ENCODE measurements at places on chromosomes 6 and 20.
A peak's percentile ranks its signal among the peaks of the same experiment; 100 is the strongest.

DNA sequence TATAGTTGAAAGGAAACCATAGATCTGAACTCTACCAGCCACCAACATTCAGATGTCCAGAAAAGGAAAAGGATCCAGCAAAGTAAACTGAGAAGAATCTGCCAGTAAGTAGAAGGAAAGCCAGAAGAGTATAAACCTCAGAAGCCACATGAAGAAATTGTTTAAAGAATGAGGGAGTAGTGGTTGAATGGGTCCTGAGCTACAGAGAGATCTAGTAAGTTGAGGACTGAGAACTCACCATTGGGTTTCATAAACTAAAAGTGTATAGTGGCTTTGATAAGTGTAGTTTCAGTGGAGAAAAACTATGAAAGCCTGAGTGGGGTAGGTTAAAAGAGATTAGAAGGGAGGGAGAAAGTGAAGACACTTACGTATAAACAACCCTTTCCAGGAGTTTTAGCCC, 32.0 kb upstream of the SUMO4 start:
- DNase-seq = no peak

DNA sequence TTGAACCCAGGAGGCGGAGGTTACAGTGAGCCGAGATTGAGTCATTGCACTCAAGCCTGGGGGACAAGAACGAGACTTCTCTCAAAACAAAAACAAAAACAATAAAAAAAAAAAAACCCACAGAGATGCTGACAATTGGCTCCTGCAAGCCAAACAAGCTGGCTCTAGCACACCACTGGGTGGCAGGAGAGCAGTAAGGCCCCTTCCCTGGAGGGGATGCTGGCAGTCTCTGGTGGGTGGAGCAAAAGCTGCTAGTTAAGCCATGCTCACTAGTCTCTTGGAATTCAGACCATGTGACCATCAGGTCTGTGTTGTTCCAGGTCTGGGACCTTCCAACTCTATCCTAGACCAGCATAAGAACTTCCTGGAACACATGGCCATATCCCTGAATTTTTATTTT, 18.9 kb upstream of the DSN1 start:
- peak; percentile 49 for DNase-seq

GRCh38 chr6:157304899-157305663, 18.2 kb downstream of the TMEM242 start:
- no peak for DNase-seq

DNA sequence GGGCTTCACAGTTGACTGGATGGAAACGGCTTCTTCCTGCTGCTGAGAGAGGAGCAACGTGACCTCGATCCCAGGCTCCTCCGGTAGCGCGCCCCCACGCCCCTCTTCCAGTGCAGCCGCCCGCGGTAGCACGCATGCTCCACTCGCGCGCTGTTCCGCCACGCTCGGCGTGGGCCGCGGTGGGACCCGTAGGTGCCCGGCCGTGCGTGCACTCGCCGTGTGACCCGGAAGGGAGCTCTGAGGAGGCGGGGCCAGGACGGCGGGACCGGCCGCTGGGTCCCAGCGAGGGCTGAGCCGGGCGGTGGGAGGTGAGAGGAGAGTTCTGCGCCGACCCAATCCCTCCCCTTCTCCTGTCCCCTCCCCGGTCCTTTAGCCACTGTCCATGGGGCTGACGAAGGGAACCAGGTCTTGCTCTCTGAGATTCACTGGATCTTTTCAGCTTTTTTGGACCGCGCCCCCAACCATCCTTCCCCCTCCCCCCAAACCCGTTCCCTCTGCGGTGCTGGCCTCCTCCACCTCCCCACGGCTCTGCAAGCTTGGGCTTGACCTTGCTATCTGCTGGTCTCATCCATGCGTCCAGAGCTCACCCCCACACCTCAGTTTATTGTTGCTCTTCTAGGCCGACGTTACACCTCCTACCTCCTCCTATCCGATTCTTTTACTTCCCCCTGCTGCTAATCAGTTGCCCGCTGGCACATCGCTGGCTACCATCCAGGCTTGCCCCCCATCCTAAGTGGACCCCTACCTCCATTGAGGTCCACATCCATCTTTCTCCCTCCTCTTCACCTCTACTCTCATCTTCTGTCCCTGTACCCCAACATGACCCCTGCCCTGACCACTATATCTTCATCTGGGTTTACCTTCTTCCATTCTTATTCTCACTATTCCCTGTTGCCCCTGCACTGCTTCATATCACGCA, at the start of gene CUL9:
TSS of gene CUL9 (plus strand) at position 255 of the 919 bp plus-strand sequence. CDS start 2,115 bp downstream, outside the sequence.
- DNase-seq = no peak

- DNase-seq = no peak
These were observed 20.8 kb downstream of the RRBP1 start for GRCh38 chr20:17661121-17661744.

DNA sequence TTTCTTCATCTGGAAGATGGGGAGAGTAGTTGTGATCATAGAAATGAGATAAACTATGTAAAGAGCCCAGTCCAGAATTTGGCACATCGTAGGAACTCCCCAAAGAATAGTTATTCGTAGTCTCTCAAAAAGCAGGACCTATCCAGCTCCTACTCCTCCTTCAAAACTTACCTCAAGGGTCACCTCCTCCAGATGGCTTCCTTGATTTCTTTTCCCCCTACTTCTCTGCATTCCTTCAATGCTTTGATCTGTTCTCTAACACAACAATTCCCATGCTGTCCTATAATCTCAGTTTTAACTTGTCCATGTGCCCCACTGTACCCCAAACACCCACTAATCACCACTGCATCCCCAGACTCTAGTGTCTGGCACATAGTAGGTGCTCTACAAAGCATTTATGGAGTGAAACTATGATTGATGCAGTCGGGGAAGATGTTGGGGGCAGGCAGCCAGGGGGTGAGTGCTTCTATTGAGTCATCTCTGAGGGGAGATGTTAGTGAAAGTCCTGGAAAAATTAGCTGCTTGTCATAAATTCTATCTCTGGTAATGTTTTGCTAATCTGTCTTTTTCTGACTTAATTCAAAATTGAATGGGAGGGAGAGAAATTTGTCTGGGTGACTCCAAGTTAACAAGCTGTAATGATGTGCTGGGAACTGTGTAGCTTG, 181.3 kb upstream of the KCNG1 start:
- no peak for DNase-seq

GRCh38 chr6:44226368-44227147, 3.2 kb downstream of the SLC29A1 start:
- no peak for DNase-seq

GRCh38 chr6:150377211-150377781, 8.5 kb downstream of the IYD start:
- no peak for DNase-seq

DNA sequence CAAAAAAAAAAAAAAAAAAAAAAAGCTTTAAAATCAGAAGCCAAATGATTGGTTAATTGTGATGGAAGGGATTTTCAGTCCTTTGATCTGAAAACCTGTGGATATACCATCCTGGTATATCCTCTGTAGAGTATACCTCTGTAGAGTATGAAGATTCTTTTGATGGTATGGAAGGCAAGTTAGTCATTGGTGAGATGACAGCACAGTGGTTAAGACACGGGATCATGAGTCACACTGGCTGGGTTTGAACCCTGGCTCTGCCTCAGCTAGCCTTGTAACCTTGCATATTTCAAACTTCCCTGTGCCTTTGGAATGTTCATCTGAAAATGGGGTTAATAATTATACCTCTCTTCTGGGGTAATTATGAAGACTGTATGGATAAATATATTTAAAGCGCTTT, 179.3 kb downstream of the CARMIL1 start:
- no peak for DNase-seq

DNA sequence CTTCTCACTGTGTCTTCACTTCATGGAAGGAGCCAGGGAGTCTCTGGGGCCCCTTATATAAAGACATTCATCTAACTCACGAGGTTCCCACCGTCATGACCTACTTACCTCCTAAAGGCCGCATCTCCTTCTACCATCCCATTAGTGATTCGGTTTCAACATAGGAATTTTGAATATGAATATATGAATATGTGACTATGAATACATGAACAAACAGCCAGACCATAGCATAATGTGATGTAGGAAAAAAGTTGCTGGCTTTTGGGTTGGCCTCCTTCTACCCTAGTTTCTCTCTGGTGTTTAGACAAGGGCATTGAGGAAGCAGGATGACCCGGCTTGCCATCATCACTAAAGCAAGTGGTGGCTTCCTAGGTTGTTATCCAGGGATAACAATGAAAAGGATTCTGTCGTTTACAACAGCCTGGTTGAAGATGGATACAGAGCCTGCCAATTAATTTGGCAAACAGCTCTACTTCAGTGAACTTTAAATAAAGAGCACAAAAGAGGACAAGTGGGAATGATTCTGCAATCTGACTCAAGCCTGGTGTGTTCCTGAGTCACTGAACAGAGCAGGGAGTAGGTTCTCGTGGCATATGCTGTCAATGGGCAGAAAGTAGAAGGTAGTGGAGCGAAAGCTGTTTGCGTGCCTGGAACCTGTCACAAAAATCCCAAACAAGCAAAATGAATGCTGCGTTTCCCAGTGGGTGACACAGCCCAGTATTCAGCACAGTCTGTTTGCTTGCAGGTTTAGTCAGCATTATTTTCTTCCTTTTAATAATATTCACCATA, 44.0 kb upstream of the DOK5 start:
- peak; percentile 81 for DNase-seq

DNA sequence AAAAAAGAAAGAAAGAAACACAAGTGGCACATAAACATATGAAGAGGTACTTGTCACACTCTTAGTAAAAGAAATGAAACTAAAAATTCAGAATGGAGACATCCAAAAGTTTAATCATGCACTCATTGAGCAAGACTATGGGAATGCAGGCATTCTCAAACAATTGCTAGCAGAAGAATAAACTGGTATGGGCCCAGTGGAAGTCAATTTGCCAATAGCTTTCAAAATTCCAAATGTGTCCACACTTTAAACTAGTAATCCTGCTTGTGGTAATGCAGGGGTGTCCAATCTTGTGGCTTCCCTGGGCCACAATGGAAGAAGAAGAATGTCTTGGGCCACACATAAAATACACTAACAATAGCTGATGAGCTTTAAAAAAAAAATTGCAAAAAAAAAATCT, 97.4 kb downstream of the EPB41L2 start:
- no peak for DNase-seq

- no peak for DNase-seq
These were observed 120.2 kb downstream of the GMPR start for GRCh38 chr6:16358531-16359138.

GRCh38 chr6:79671600-79672266, 40.6 kb downstream of the SH3BGRL2 start:
- DNase-seq = no peak

DNA sequence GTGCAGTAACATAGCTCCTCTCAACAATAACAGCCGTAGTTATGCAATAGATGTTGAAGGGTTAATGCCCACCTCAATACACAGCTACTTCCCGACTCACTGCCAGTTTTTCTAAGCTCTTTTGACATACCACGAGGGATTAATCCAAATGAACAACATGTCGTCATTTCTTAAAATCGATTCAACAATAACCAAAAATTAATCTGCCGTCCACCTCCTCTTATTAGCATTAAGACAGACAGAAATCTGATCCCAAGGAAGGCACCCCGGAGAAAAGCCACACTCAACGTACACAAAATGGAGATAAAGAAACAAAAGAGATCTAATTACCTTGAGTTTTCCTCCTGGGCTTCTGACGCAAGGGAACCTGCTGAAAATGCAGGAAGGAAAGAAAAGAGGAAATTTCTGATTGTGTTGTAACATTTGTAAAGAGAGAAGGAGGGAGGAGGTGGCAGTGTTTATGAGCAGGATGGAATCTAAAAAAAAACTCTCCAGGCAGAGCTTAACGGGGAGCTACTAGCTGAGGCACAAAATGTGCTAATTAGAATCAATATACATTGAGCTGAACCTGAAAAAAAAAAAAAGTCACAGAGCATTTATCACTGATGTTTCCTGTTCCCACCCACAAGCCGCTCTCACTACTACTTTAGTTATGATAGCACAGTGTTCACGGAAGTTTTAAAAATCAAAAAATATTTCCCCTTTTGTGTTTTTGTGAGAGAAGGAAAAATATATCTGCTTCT, 109.3 kb downstream of the IPCEF1 start:
- no peak for DNase-seq

GRCh38 chr6:16419636-16420336, 181.4 kb downstream of the GMPR start:
- no peak for DNase-seq

- no peak for DNase-seq
These were observed 17.2 kb upstream of the RTF2 start for GRCh38 chr20:56451056-56451765.

- DNase-seq = no peak
These were observed 237.1 kb downstream of the TBC1D7 start for GRCh38 chr6:13091192-13091591.

DNA sequence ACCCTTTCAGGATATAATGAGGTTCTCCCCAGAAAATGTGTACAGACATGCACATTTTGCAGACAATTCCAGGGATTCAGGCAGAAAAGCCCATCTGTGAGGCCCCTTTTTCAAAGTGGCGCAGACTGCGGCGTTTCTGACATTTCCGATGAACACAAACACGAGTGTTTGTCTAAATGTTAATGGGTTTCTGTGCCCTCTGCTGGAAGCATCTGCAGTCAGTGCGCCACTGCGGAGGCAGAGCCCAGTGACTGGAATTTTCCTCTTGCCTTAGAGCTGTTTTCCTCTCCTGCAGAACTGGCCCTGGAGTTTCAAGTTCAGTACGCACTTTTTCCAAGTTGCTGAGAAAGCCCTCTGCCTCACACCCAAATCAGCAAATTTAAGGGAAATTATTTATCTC, 15.3 kb downstream of the ANKRD60 start:
- DNase-seq = no peak

- no peak for DNase-seq
These were observed 49.8 kb downstream of the EYA4 start for GRCh38 chr6:133290930-133291329.

- DNase-seq = no peak
These were observed 18.2 kb downstream of the KCNQ5 start for GRCh38 chr6:72639920-72640614.

GRCh38 chr6:92559003-92559402, 860.4 kb downstream of the EPHA7 start:
- no peak for DNase-seq

DNA sequence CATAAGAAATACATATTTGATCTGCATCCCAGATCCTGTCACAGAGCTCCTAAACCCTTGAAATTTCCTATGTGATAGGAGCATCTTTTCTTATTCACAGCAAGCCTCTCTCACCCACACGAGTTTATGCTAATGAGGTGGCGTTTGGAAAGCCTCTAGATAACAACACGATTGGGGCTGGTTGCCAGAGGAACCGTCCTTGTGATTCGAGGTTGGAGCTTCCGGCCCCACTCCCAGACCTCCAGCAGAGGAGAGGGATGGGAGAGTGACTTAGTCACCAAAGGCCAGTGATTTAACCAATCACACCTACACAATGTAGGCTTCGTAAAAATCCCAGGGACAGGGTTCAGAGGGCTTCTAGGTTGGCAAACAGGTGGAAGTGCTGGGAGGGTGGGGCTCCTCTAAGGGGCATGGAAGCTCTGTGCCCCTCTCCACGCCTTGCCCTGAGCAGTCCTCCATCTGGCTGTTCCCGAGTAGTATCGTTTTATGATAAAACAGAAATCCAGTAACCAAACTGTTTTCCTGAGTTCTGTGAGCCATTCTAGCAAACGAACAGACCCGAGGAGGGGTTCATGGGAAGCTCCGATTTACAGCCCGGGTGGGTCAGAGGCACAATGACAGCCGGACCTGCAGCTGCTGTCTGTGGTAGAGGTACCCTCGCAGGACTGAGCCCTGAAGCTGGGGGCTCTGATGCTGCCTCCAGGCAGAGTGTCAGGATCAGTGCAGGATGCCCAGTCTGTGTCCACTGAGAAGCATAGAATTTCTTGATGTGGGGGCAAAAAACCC, 238.1 kb upstream of the ARID1B start:
- no peak for DNase-seq
